ENCODE measurements at places on chromosomes 3 and 15. TPM values are rescaled to one million over a fixed set of nuclear protein-coding genes. Genes with fewer than 3 reads are reported as not detected.

DNA sequence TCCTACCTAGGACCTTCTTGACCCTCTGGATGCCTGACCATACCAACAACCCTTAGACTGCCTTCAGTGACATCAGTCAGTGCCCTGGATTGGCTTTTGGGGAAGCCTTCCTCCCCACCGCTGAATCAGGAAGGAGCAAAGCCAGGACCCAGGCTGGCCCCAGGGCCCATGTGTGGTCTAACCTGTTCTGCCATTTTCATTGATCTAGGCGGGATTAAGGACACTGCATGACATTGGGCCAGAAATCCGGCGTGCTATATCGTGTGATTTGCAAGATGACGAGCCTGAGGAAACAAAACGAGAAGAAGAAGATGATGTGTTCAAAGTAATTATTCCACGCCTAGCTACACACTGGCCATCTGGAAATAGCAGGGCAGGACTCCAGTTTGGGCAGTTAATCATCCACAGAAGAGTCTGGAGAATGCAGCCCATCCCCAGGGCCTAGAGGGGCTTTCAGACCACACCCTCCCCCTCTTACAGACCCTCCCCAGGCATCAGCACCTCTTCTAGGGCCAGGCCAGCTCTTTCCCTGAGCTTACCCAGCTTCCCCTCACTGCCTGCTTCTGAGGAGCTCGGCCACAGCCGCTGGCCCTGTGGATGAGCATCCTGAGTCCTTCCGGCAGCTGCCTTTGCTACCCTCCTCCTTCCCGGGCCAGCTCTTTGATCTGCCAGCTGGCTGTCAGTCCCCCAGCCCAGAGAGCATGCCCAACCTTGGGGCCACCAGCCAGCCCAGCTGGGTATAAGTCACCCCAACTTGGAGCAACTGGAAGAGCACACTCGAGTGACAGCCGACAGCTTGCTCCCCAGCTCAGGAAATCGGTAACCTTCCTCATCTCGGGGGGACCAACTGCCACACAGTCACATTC, 45.9 kb downstream of the CHDH start:
- DNase-seq, result no peak

DNA sequence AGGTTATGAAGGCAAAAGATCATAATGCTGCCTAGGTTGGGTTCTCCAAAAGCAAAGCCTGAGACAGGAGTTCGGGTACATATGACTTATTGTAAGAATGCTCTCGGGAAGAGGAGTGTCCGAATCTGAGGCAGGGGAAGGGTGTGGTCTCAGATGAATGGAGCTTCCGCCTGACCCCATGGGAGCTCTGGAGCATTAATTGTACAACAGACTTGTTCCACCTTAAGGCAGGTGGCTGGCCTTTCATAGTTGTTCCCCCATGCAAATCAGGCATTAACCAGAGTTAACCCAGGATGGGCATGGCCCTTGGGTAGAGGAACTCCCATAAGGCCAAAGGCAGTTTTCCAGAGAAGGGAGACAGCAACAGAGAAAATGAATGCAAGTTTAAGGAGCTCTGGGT, 170.6 kb downstream of the MYRIP start:
- DNase-seq, result no peak

ANKRD34C gene
- total RNA-seq, result 0.08 TPM

PML gene
- total RNA-seq, result 53.9 TPM

EPHA6 gene
- 9.8 TPM for total RNA-seq

GRCh38 chr15:77784361-77785292, 151.9 kb upstream of the LINGO1 start:
- peak; percentile 28 for DNase-seq
